ENCODE measurements at places on chromosomes 5 and 9.

- no peak for DNase-seq
These were observed 33.5 kb downstream of the AOPEP start for GRCh38 chr9:94760010-94760409.

- peak; percentile 80 for DNase-seq
These were observed 7.0 kb upstream of the GADD45G start for GRCh38 chr9:89597711-89598362.

DNA sequence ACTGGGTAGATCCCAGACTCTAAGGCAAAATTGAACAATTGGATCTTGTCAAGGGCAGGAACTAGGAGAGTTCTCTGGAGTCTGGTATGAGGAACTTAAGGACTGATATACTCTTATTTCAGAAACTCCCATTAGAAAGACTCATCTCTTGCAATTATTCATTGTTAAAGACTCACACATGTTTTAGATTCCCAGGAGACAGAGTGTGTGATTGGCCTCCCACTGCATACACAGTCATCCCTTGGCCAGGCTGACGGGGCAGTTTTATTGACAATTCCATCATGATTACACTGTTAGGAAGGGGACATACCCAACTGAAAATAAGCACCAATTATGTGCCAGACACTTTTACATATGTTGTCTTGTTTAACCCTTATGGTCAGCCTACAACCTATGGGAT is 347.2 kb downstream of the DMAC1 start:
- DNase-seq: no peak

GRCh38 chr9:93677048-93677571 is 100.7 kb downstream of the PHF2 start:
- no peak for DNase-seq

GRCh38 chr9:108569624-108570023 is 286.2 kb downstream of the ACTL7B start:
- DNase-seq: no peak

DNA sequence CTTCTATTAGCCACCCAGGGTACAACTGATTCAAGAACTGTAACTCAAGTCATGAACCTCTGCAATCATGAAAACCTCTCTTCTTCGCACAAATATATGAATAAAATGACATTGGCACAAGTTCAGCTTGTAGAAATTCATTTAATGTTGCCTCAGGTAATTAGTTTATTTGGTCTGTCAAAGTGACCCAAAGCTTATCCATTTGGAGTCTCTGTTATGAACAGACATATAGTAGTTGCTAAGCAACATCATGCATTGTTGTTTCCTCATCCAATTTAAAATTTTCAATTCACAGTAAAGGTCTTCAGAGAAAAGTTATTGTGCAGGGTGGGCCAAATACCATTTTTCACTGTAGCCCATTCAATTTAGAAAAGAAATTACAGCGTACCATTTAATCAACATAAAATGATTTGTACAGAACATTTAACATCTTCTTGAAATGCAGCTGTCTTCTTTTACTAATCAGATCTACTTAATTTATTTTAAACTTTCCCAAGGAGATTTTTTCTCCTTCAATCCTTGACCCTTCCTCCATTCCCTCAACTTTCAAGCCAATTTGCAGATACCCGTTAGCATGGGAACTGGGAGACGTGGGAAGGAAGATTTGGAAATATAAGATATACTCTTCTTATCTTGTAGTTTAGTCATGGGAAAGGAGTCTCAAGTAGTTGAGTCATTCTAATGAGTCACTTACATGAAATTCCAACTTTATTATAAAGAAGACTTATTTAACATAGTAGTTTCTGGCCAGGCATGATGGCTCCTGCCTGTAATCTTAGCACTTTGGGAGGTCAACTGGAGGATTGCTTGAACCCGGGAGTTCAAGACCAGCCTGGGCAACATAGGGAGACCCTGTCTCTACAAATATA is 231.3 kb downstream of the ATPSCKMT start:
- DNase-seq: no peak

GRCh38 chr5:36052538-36052937 is 14.1 kb downstream of the UGT3A2 start:
- no peak for DNase-seq

- no peak for DNase-seq
These were observed 31.2 kb upstream of the CTNNA1 start for GRCh38 chr5:138721979-138722378.

- DNase-seq: no peak
These were observed 8.6 kb upstream of the ZNF169 start for GRCh38 chr9:94250456-94250855.

GRCh38 chr5:175867587-175868347 is 3.6 kb upstream of the CPLX2 start:
- no peak for DNase-seq

GRCh38 chr9:113409481-113409880 is 994 bp downstream of the POLE3 start:
- DNase-seq: no peak

DNA sequence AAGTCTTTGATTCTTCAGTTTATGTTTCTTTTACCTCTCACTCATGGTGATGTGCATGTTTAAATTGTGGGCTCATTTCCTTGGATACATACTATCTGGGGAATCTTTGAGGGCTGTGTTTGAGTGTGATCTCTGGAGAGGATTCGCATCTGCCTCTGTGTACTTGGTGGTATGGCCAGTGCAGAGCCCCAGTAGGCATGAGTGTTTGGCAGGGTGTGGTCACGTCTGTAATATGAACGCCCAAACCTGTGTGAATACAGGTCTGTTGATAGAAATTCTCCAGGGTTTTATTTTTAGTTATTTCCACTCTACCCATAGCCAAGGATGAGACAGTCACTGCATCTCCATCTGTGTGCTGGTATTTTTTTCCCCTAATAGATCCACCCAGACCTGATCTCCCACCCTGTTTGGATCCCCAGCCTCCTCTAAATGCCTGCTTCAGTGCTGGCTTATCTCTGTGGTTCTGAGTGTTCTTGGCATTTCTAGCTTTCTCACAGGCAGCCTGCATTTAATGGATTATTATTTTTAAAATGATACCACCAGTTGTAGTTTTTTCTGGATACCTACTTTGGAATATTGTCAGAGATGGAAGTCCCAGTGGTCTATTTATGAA is 37.5 kb downstream of the TJP2 start:
- DNase-seq: no peak

- no peak for DNase-seq
These were observed 42.0 kb upstream of the SLC24A2 start for GRCh38 chr9:19830796-19831195.

DNA sequence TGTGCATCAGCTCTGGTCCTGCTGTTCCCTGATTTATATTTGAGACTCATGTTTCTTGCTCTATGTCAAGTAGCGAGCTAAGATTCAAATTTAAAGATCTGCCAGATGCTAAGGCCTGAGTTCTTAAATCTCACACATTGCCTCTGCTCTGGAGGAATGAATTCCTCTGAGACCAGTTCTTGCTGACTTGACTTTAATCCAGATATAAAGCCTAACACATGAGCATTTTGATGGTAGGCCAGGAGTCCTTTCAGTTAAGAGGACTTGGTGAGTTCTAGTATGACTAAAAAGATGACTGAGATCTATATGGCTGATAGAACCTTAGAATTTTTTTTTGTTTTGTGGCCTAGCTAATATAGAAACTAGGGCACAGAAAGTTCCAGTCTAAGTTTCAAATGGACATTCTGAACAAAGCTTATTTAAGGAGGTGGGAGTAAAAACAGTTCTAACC is 1.3 kb upstream of the INIP start:
- DNase-seq: no peak

GRCh38 chr9:107673861-107674720 is 184.5 kb upstream of the KLF4 start:
- DNase-seq: no peak

GRCh38 chr5:1728846-1729245 is 70.8 kb downstream of the MRPL36 start:
- DNase-seq: no peak

DNA sequence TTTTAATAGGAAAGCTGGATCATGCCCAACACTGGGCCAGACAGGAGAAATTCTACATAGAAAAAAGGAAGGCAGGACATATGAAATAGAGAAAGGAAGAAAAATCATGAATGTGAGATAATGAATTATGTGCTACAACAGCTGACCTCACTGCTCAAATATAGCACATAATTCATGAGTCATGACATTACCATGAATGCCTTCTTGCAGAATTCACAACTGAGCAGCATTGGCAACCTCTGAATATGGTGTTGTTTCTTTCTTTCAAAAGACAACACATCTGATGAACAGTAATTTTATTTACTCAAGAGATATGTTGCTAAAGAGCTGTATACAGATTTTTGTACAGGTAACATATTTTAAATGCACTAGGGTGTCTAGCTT is 34.4 kb downstream of the APBA1 start:
- DNase-seq: no peak
